Stimulated activated naive CD8-positive, alpha-beta T cell treated with anti-CD3 and anti-CD28 coated beads, Interleukin-15, amount 100 ng/mL, for 72 hours (primary cell): ENCODE measurements at places on chromosomes 6 and 20.
A peak's percentile ranks its signal among the peaks of the same experiment; 100 is the strongest.

DNA sequence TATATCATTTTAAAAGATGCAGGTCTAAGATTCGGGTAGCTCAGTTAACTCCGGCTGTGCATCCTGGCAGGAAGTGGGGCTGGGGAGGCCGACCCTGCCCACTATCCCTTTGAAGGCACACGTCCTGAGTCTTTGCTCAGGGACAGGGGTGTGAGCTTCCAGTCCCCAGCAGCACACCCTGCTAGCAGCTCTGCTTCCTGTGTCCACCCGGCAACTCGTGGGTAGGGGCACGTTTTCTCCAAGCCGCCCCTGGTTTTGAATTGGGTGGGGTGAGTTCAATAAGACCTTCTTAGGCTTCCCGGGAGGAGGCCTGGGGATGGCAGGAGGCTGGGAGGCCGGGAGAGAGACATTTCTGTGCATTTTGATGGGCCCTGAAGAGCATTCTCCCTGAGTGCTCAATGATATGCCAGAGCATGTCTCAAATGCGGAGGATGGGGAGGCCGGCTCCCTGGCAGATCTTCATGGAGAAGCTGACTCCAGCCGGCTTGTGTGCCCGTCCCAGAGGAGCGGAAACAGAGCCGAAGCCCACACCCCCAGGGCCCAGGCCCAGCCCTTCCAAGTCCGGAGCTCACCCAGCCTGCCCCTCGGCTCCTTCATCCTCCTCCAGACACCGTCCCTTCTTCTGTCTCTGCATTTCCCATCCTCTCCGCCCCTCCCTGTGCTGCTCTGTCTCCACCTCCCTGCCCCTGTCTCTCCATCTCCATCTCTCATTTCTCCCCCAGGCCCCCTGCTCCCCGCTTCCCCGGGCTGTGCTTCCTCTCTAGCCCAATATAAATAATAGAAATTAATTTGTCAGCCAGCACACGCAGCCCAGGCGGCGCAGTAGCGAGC is 36.3 kb upstream of the ZFAND3 start:
- DNase-seq = peak; percentile 20

DNA sequence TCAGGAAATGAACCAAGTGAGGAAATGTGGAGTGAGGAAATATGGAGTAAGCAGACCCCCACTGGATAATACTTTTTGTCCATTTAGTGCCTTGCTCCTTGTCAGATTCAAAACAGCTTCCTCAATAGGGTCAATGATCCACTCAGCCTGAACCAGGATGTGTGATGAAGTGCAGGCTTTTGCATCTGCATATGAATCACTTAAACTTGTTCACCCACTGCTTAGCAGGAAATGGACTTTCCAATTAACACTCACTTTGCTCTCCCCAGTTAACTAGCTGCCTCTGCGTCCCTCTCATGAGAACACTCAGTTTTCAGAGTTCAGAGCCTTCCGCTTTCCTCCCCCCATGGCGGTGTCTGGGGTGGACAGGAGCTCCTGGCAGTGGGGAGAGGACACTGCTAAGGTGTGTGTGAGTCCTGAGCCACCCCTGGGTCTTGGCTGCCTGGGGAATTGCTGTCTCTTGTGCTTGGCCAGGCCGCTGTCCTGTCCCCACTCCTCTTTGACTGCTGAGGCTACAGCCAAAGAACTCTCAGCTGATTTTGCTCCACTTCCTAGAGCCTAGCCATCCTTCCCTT is 621.8 kb downstream of the CDH26 start:
- DNase-seq = no peak

- DNase-seq = no peak
These were observed 133.4 kb upstream of the KCNG1 start for GRCh38 chr20:51156041-51156982.

- no peak for DNase-seq
These were observed 70.8 kb upstream of the SLC22A23 start for GRCh38 chr6:3527651-3527977.

DNA sequence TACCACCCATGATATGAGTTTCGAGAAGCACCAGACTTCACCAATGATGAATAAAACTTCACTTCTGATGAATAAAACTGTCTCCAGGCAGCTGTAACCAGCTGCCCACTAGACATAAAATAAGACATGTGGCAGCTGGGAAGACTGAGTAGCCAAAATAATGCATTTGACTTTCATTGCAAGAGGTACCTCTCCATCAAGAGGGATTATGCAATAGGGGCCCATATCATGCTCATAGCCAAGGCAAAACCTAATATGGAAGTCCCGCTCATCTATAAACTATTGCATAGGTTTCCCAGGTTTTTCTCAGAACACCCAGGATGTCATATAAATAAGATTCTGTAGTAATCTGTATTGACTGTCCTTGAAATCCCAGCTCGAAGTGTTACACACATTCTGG is 155.5 kb downstream of the SIM1 start:
- DNase-seq = no peak

- DNase-seq = no peak
These were observed 731 bp downstream of the TUBB2B start for GRCh38 chr6:3226481-3227362.

DNA sequence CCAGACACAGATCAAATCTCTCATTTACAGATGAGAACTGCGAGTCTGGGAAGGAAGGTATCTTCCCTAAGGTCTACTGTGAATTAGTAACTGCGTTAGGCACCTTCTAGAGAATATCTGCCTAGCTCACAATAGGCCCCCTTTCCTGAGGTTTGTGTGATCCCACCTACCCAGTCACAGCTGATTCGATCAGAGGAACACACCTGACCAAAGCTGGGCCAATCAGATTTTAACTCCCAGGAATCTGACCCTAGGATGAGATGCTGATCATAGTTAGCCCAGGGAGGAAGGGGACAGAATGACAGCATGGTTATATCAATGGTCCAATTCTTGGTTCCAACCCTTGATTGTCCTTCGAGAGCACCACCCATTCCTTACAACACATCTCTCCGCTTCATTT is 7.4 kb upstream of the CCDC167 start:
- DNase-seq = no peak

DNA sequence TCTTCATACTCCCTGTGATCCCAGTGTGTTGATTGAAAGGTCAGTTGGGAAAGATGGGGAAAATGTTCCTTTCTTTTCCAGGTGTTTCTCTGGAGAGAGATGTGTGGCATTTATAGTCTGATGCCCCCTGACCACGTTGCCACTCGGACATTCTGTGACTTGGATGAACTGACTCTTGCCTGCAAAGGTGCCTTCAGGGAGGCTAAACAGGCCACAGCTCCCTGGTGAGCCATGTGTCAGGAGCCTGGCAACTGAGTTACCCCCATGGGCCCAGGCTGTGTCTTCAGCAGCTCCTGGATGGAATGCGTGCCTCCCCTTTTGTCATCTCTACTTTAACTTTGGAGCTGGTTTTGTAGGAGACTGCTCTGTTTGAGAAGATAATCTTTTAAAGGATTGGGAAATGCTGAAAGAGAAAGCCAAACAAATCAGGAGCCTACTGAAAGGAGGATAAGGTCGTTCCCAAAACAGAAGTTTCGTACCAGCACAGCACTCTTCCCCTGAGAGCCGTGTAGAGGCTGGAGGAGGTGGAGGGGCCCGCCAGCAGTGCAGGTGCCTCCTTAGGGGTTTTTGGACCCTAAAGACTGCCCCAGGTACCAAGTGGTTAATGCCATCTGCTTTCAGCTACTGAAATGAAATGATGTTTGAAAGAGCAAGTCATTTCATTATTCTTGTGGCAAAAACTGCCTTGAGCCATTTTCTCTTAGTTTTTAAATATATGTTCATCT is 322.8 kb downstream of the ZFAND3 start:
- DNase-seq = no peak

GRCh38 chr6:32603888-32604287 is 14.2 kb upstream of the HLA-DRB1 start:
- no peak for DNase-seq

DNA sequence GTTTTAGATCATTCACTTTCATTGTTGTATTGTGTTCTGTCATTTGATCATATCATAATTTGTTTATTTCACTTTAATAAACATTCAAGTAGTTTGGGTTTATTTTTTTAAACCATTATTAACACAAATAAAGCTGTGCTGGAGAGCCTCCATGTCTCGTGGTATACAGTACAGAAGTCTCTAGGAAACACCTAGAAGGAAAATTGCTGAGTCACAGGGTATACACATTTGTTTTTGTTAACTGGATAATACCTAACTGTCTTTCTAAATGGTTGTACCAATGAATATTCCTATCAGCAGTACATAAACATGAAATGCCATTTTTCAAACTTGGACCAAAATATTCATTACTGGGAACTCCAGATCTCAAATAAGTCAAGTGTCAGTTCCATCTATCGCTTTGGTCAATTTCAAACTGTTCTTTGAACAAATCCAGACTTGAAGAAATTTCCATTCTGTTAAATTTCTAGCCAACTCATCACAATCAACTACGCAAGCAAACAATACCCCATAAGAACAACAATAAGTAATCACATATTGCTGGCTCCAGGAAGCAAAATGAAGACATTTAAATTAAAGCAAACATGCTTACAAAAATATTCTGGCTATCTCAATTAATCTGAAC is 138.1 kb downstream of the ATXN1 start:
- no peak for DNase-seq

- DNase-seq = no peak
These were observed 23.7 kb upstream of the TRPC4AP start for GRCh38 chr20:35116258-35116657.

GRCh38 chr20:12610871-12611270 is 397.9 kb upstream of the SPTLC3 start:
- DNase-seq = no peak

DNA sequence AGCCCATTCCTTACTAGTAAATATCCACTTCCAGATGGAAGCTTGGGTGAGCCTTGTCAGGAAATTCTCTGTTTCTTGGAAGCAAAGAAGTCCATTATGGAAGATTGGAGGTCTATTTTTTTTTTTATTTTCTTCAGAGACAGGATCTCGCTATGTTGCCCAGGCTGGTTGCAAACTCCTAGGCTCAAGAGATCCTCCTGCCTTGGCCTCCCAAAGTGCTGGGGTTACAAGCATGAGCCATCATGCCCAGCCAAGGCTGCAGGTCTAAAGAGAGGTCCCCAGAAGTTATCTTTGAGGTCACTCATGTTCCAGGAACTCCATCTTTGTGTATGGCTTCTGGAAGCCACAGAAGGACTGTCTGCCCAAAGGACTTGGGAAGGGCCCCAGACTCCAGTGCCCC is 255.3 kb downstream of the LY86 start:
- no peak for DNase-seq

GRCh38 chr20:53580376-53581111 is 13.1 kb downstream of the ZNF217 start:
- DNase-seq = peak; percentile 12

- peak; percentile 93 for DNase-seq
These were observed at the start of gene TAB2 for GRCh38 chr6:149317644-149318571. Gene TAB2, plus strand, starts transcription at chr6:149317712. Its CDS starts 52,286 bp downstream, at chr6:149369998.

DNA sequence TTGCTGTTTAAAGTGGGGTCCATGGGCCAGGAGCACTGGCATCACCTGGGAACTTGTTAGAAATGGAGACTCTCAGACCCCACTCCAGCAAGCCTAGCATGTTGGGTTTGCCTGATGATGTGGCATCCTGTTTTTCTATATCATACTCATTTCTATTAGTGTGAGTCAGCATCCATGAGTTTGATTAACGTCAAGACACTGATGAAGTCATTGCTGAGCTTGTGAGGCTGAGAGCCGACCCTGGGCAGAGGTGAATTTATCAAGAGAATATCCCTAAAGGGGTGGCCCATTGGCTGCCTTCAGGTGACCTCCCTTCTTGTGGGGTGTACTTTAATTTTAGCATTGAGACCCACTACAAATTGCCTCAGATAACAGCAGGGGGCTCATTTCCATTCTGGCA is 43.4 kb upstream of the RNF144B start:
- no peak for DNase-seq

GRCh38 chr20:19562426-19562825 is 195.6 kb upstream of the RIN2 start:
- DNase-seq = no peak

GRCh38 chr6:28080631-28081485 is 490 bp downstream of the ZNF165 start:
- DNase-seq = peak; percentile 84

DNA sequence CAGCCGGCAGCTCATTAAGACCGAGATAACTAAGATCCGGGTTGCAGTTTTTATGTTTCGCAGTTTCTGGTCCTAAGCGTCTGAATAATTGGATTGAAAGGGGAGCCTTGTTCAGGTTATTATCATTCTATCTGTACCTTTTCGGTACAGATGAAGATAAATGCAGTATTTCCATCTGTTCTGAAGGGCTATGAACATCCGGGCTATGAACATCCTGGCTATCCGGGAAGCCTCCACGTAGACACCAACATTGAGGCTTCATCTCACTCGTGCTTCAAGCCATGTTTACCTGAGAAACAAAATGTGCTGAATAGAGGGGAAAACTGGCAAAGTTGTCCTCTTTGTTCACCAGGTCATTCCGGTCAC is 399 bp upstream of the REPS1 start:
- no peak for DNase-seq

GRCh38 chr6:63968650-63969049 is 333.0 kb downstream of the PHF3 start:
- no peak for DNase-seq

DNA sequence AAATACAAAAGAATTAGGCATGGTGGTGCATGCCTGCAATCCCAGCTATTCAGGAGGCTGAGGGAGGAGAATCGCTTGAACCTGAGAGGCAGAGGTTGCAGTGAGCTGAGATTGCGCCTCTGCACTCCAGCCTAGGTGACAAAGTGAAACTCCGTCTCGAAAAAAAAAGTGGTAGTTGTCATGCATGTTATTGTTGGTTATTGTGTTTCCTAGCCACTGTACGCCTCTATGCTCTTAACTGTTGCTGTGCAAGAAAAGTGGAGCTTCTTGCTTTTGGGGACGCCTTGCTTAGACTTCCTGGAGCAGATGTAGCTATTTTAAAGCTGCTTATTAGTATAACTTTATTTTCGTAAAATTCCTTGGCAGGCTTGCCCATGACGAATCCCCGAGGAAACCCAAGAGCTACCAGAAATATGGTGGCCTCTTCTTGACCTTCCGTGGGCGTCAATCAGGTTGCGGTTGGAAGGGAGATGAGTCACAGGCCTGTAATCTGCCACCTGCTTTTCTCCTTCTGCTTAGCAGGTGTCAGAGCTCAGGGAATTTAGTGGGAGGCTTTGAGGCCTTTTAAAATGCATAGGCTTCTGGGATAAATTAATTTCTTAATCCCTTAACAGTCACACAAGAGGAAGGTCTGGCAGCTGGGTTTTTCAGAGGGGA is 17.3 kb downstream of the GABRR2 start:
- DNase-seq = peak; percentile 70

DNA sequence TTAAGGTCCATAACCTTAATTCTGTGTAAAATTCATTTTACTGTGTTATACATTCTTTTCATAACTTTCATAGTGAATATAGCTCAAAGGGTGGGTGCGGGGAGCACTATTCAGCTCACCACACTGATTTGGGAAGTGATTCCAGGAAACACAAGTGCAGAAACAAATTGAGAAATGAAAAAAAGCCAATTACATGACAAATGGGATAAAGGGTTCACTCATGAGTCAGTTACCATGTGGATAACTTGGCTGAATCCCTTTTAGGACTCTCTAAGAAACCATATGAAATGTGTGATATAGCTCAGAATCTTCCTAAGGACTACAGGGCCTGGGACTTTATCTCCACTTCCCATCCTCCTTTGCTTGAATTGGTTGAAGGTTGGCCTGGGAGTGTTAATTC is 3.1 kb upstream of the BTN2A1 start:
- no peak for DNase-seq

GRCh38 chr20:2879146-2879545 is 5.9 kb downstream of the PTPRA start:
- DNase-seq = no peak
